Activated T-cell treated with anti-CD3 and anti-CD28 coated beads, Interleukin-2, amount 50 U/mL, for 4 hours (primary cell): ENCODE measurements at places on chromosomes 5 and 9. TPM values are rescaled to one million over a fixed set of nuclear protein-coding genes. Genes with fewer than 3 reads are reported as not detected.

GRCh38 chr9:132828201-132828770 lies 49.8 kb downstream of the AK8 start:
- DNase-seq, result no peak

DNA sequence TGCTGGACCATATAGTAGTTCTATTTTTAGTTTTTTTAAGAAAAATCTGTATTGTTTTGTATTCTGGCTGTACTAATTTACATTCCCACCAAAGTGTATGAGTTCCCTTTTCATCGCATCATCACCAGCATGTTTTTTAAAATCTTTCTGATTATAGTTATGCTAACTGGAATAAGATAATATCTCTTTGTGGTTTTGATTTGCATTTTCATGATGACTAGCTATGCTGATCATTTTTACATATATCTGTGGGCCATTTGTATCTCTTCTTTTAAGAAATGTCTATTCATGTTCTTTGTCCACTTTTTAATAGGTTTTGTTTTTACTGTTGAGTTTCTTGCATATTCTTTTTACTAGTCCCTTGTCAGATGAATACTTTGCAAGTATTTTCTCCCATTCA lies 238.0 kb downstream of the FBXO4 start:
- DNase-seq, result no peak

DNA sequence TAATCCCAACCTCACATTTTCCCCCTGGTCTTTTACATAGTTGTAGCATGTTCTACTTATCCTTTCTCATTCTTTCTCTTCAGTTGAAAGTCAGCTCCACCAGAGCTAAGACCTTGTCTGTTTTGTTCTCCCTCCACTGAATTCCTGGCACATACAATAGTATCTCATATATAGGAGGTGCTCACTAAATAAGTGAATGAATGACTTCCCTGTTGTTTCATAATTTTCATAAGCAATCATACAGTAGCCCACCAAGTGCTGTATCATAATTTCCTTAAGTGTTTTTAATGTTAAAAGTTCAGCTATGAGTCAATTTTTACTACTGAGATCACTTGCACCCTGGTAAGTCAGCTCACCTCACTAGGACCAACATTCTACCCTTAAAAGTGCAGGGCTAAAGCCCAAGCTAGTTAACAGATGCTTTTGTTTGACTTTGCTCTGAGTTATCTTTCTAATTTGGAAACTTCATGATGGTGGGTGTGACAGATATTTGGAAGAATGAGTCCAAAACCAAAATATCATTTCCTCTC lies 27.6 kb downstream of the TMEM245 start:
- DNase-seq, result no peak

- DNase-seq, result no peak
Measured at GRCh38 chr5:74462356-74462755, 178.2 kb downstream of the ENC1 start.

Gene INIP
- total RNA-seq, result 45.9 TPM
